PC-9 (cell line): ENCODE measurements at places on chromosomes 1 and 21. TPM values are rescaled to one million over a fixed set of nuclear protein-coding genes. Genes with fewer than 3 reads are reported as not detected.

- no peak for DNase-seq
- H3K27me3 ChIP-seq: no peaks in the 10 kb centered on the region
- peaks cover 29% of the 10 kb centered on the region for H3K4me1 ChIP-seq
- no peak overlapping the region for H3K27ac ChIP-seq
Measured at GRCh38 chr21:41668686-41669532, 97.9 kb downstream of the RIPK4 start.

GRCh38 chr1:50106095-50106761 lies 2.5 kb upstream of the ELAVL4 start:
- no peak overlapping the region for H3K4me3 ChIP-seq
- no peaks in the 10 kb centered on the region for H3K4me1 ChIP-seq
- H3K36me3 ChIP-seq: no peaks in the 10 kb centered on the region
- no peak for DNase-seq

DNA sequence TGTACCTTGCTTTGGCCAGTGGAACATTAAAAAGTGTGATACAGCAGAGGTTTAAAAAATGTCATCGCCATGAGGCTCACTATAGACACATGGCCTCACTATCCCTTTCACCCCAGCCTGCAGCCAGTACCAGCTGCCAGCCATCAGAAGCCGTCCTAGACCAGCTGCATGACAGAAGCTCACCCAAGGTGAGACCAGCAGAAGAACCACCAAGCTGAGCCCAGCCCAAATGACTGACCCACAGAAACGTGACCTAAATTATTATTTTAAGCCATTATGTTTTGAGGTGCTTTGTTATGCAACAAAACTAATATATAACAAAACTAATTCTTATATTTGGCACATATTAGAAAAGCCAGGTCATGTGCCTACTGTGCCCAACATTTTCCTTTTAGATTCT lies 91.1 kb downstream of the KCNN3 start:
- no peak overlapping the region for H3K27ac ChIP-seq
- H3K36me3 ChIP-seq: no peaks in the 10 kb centered on the region
- peaks cover 78% of the 10 kb centered on the region for H3K27me3 ChIP-seq
- no peaks in the 10 kb centered on the region for H3K4me1 ChIP-seq
- DNase-seq: no peak

DNA sequence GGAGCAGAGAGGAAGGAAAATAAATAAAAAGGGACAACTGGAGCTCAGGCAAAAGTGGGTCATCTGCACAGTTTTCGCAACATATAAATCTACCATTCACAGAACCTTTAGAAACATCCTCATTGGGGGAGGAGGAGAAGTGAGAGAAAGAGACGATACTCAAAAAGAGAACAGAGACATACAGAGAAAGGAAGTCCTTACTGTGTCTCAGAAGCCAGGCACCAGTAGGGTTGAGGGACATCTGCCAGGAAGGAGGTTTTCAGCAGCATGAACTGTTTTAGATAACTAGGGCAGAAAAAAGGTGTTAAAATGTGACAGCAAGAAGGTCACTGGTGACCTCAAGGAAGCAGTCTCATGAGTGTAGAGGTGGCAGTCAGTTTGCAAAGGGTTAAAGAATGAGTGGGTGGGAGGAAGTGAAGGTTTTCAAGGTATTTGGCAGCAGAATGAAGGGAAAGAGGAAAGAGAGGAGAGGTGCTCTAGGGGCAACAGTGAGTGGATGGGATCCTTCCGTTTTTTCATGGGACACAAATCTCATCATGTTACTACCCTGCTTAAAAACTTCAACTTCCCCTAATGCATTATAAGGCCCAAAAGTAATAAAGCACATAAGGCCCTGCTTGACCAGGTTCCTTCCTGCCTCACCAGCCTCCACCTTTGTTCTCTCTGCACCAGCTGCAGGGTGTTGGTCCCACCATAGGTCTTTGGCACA lies 9.5 kb downstream of the JAK1 start:
- H3K4me3 ChIP-seq: no peak overlapping the region
- DNase-seq: no peak
- peaks cover 24% of the 10 kb centered on the region for H3K4me1 ChIP-seq
- H3K36me3 ChIP-seq: no peaks in the 10 kb centered on the region
- H3K27ac ChIP-seq: 0 out of 2 replicates have a peak overlapping the region, but pooled peaks have one; percentile 13
- no peaks in the 10 kb centered on the region for H3K27me3 ChIP-seq

GRCh38 chr21:39180429-39181019 lies 2.7 kb downstream of the PSMG1 start:
- no peak overlapping the region for H3K27ac ChIP-seq
- peaks cover 9% of the 10 kb centered on the region for H3K4me1 ChIP-seq
- H3K4me3 ChIP-seq: no peak overlapping the region
- H3K36me3 ChIP-seq: no peaks in the 10 kb centered on the region

DNA sequence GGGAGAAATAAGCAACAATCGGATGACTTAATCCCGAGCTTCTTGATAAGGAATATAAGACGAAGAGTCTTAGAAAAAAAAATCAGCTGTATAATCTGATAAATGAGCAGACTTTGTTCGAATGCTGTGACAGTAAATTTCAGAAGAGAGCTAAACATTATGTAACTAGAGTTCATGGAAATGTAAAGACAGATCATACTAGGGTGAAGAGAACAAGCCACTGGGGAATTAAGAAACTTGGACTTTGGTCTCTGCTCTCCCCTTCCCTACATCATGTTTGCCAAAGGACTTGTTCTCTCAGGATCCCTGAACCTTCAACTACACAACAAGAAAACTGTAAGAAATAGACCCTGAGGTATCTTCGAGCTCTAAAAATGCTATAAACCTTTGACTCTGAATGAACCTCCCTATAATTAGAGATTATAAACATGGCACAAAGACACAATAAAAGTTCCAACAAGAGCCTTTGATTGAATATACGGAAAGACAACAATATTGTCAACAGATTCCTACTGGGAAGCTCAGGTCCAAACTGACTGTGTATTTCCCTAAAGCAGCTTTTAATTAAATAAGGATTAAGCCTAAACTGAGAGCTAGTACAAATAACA lies 27.5 kb downstream of the FRRS1 start:
- no peaks in the 10 kb centered on the region for H3K36me3 ChIP-seq
- no peak overlapping the region for H3K27ac ChIP-seq
- H3K4me1 ChIP-seq: no peaks in the 10 kb centered on the region
- no peaks in the 10 kb centered on the region for H3K27me3 ChIP-seq
- DNase-seq: no peak

- DNase-seq: no peak
- no peaks in the 10 kb centered on the region for H3K27me3 ChIP-seq
Measured at GRCh38 chr21:36430841-36431240, 45.6 kb downstream of the CHAF1B start.

GRCh38 chr1:64864018-64864940 lies 102.1 kb downstream of the JAK1 start:
- peaks cover 13% of the 10 kb centered on the region; the same call in 1 of the 2 replicates for H3K36me3 ChIP-seq
- H3K27me3 ChIP-seq: no peaks in the 10 kb centered on the region
- DNase-seq: no peak
- H3K4me3 ChIP-seq: no peak overlapping the region

The ZNF648 gene
- total RNA-seq: not detected in 2 replicates

DNA sequence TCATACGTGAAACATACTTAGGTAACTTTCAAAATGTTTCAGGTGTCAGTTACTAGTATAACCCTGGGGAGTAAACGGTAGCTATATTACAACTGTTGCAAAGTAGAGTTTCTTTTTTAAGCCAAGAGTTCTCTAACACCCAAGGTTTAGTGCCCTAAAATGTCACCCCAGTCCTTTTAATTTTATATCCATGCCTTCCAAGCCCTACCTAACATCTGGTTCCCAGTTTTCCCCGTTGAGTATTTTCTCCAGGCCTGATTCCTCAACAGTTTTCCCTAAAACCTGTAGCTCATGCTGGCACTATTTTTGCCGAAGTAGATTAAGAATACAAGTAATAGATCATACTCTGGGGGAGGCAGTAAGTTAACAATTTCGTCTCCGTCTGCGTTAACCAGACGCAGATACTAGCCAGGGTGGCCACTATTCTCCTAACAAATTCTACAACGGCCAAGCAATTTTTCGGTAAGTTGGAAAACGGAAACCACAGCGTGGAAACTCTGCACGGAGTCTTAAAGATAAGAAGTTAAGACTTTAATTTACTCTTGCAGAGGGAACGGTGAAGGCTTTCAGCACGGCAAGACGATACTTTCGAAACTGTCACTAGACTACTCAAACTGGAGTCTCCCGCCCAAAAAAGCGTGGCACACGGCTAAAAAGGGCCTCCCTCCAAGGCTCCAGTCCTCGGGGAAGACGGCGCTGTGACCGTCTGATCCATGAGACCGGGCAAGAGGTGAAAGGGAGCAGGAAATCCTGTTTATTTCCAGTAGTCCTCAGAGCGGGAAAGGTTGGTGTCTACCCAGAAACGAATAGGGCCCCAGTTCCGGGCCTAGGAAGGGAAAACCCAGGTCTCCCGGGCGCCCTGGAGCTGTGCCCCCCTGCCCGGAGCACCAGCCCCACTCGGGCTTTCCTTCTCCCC lies 945 bp downstream of the SRSF4 start:
- H3K27ac ChIP-seq: peak overlapping the region; percentile 88

GRCh38 chr21:26800970-26801431 lies 44.2 kb downstream of the ADAMTS1 start:
- H3K36me3 ChIP-seq: no peaks in the 10 kb centered on the region
- no peaks in the 10 kb centered on the region for H3K4me1 ChIP-seq
- H3K27me3 ChIP-seq: no peaks in the 10 kb centered on the region
- no peak for DNase-seq

DNA sequence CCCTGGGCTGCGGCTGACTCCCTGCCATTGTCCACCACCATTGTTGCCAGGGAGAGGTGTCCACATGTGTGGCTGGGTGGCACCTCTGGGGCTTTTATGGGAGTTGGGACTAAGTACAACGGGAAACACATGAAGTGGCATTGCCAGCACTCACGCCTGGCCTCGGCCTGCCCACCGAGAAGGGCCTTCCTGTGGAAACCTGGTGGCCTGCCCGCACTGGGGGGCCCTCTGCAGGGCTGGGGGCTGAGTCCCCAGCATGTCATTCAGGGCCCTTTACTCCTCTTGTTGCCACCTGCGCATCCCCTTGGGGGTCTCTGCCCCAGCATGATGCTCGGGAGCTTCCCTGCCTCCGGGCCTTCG lies 35.5 kb upstream of the RUNX3 start:
- DNase-seq: no peak
- no peak overlapping the region for H3K27ac ChIP-seq
- H3K4me1 ChIP-seq: peaks cover 10% of the 10 kb centered on the region
- no peak overlapping the region for H3K4me3 ChIP-seq
- H3K27me3 ChIP-seq: no peaks in the 10 kb centered on the region

- H3K4me3 ChIP-seq: peak within 1 kb of the TSS; percentile 83
- peaks cover 16% of the 10 kb centered on the region for H3K4me1 ChIP-seq
- DNase-seq: peak; percentile 92
- peak within 1 kb of the TSS; percentile 69 for H3K27ac ChIP-seq
Measured at GRCh38 chr1:25819491-25820246, at the start of gene MTFR1L. Gene MTFR1L, plus strand, starts transcription at chr1:25819954. Its CDS starts 3,151 bp downstream, at chr1:25823105.

GRCh38 chr1:197973206-197973605 lies 56.0 kb downstream of the LHX9 start:
- H3K4me3 ChIP-seq: no peak overlapping the region
- no peak for DNase-seq
- no peaks in the 10 kb centered on the region for H3K4me1 ChIP-seq
- H3K27ac ChIP-seq: no peak overlapping the region

DNA sequence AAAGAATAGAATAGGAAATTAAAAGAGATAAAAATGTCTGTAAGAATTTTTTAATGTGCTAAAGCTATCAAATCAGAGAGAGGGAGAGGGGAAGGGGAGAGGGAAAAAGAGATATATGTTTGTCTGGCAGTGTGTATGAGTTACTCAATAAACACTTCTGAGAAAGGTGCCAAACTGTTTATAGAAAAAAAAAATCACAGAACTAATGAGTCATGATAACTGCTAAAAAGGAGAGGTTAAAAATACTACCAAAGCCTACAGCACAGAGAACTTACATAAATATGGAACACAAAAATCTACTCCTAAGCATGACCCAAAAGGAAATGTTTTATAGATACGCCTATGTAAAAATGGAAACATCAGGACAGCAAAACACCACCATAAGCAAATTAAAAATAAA lies 45.4 kb downstream of the SELENOF start:
- H3K4me1 ChIP-seq: peaks cover 11% of the 10 kb centered on the region
- H3K27ac ChIP-seq: peak overlapping the region; percentile 2; the same call in 1 of the 2 replicates
- no peak overlapping the region for H3K4me3 ChIP-seq
- peaks cover 6% of the 10 kb centered on the region; the same call in 1 of the 2 replicates for H3K36me3 ChIP-seq
- no peak for DNase-seq

DNA sequence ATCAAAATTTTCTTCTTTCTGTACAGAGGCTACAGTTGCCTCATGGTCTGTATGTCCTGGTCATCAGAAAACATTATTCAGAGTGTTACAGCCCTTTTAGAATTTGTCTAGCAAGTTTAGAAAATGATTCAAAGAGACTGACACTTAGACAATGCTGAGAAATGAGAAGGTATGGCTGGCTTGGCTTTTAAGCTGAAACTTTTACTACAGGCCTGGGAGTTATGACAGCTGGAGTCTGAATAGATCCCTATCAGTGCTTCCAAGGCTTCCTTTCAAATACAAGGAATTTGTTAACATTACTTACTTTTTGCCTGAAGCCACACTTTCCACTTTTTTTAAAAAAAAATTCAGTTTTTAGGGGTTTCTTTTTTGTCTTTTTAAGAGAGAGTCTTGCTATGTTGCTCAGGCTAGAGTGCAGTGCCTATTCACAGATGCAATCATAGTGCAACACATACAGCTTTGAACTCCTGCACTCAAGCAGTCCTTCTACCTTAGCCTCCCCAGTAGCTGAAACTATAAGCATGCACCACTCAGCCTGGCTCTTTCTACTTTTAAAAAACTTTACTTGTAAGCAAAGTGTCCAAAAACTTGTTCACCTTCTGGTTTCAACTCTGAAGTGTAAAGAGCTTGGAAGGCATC lies 10.5 kb upstream of the COP1 start:
- no peak overlapping the region for H3K4me3 ChIP-seq
- DNase-seq: no peak
- no peaks in the 10 kb centered on the region for H3K36me3 ChIP-seq
- H3K27me3 ChIP-seq: no peaks in the 10 kb centered on the region
- peaks cover 1% of the 10 kb centered on the region; the same call in 1 of the 2 replicates for H3K4me1 ChIP-seq
- H3K27ac ChIP-seq: no peak overlapping the region

DNA sequence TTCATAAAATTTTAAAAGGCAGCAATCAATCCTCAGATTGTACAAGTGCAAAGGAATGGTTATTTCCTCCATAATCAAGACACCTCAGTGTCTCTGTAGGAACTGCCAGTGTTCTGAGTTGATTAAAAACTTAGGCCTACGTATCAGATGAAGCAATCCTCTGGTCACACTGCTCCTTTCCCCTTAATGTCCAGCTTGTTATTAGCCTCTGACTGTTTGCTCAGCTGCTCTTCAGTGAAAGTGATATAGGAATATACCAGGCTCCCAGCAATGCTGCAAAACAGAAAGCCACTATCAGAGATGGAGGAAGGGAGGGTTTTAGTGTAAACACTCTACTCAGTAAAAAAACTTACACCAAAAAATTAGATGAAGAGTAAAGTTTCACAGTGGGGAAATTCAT lies 49.8 kb downstream of the SLC35D1 start:
- H3K4me3 ChIP-seq: no peak overlapping the region
- no peaks in the 10 kb centered on the region for H3K36me3 ChIP-seq
- no peak for DNase-seq
- H3K27ac ChIP-seq: no peak overlapping the region

The ATPAF1 gene
- total RNA-seq: 47.0 and 50.3 TPM in 2 replicates

GRCh38 chr21:29056005-29056404 lies 17.4 kb downstream of the CCT8 start:
- no peaks in the 10 kb centered on the region for H3K27me3 ChIP-seq
- no peak overlapping the region for H3K27ac ChIP-seq
- H3K4me1 ChIP-seq: no peaks in the 10 kb centered on the region
